ENCODE measurements at places on chromosomes 3 and 15. TPM values are rescaled to one million over a fixed set of nuclear protein-coding genes. Genes with fewer than 3 reads are reported as not detected.

WNT7A gene
- total RNA-seq: 0.04 TPM

ACKR4 gene
- not detected for total RNA-seq

ZNF662 gene
- total RNA-seq: not detected

ITIH1 gene
- not detected for total RNA-seq

All from A549 treated with dexamethasone at 1 μM for 4 hours (cell line).